ENCODE measurements at places on chromosomes 5 and 9.

GRCh38 chr9:17936365-17936764 is 357.5 kb downstream of the SH3GL2 start:
- no peak for DNase-seq

DNA sequence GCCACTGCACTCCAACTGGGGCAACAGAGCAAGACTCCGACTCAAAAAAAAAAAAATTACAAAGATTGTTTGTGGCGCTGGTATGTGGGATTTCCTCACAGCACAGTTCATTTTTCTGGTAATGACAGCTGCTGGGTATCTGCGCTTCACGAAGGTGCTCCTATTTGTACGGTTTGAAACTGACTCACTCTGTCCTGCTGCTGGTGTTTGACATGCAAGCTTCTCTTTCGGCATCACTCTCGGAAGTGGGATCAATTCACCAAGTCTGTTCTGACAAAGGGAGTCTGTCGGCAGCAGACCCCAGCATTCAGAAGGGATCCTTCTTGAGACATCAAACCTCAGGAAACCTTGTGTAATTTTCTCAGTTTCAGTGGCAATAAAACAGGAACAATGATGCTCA is 26.3 kb downstream of the MAML1 start:
- no peak for DNase-seq

GRCh38 chr9:37424204-37424685 is 1.7 kb downstream of the GRHPR start:
- DNase-seq: no peak

DNA sequence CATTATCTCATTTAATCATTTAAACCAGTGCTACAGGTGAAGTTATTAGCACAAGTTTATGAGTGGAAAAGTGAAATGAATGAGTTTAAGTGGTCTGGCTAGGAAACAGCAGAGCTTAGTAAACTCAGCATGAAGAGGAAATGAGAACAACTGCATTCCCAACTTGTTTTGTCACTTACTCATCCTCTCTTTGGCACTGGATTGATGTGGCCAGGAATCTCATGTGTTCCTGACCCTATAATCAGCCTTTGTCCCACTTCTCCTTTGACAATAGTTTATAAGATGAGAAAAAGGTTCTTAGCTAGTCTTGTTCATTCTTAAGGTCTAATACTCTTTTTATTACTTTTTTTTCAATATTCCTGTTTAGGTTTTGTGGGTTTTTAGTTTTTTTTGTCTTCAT is 559.2 kb upstream of the TLE4 start:
- DNase-seq: no peak

DNA sequence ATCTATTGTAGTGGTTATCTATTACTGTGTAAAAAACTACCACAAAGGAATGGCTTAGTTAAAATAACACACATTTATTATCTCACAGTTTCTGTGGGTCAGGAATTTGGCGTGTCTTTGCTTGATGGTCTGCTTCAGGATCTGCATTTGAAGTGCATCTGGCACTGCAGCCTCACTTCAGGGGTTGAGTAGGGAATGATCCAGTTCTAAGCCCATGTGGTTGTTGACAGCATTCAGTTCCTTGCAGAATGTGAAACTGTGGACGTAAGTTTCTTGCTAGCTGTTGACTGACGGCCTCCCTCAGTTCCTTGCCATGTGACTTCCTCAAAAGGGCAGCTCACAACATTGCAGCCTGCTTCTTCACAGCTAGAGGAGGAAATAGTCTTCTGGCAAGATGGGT is 2.1 kb upstream of the OGN start:
- peak; percentile 13 for DNase-seq

DNA sequence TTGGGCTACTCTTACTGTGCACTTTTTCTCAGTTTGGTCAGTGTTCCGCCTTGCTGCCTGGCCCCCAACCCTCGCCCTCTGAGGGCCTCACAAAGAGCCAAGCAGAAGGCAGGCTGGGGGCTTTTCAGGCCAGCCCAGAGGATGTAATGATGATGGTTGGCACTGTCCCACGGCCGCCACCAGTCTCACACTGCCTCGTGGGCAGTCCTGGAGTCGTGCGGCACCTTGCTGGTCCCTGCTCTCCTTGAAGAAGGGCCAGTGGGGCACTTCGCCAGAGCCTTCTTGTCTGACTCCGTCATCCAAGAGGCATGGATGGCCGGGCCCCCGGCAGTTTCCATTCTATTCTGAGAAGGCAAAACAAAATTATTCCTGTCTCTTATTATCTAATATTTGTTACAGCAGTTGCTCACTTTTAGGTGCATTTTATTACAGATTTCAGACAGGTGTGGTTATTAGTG is 21.0 kb downstream of the TENT4A start:
- DNase-seq: no peak

DNA sequence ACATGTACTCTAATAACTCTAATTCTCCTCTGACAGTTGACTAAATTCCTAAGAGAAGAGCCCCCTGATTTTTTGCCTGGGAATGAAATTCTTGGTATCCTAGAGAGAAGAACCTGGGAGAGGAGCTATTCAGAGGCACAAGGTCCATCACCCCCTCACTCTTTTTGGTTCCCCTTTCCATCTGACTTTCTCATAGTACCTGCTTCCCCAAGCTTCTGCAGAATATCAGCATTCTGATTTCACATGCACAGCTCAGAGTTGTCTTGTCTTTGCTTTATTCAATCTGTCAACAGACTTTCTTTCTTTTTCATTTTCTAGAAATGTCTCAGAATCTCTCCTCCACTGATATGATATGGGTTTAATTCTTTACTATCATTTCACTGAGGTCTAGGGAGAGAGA is 141.5 kb upstream of the FBXL17 start:
- no peak for DNase-seq

GRCh38 chr9:84597131-84597530 is 72.4 kb upstream of the NTRK2 start:
- no peak for DNase-seq

GRCh38 chr5:59593439-59594007 is 300.0 kb downstream of the PDE4D start:
- DNase-seq: no peak

- DNase-seq: no peak
Observed at GRCh38 chr9:129402371-129402739, 218.5 kb downstream of the C9orf50 start.

- no peak for DNase-seq
Observed at GRCh38 chr9:88816141-88816540, 175.1 kb upstream of the S1PR3 start.

GRCh38 chr5:180829726-180830125 is 27.1 kb upstream of the MGAT1 start:
- DNase-seq: no peak

- DNase-seq: peak; percentile 20
Observed at GRCh38 chr5:180027459-180028089, 44.0 kb downstream of the RNF130 start.

DNA sequence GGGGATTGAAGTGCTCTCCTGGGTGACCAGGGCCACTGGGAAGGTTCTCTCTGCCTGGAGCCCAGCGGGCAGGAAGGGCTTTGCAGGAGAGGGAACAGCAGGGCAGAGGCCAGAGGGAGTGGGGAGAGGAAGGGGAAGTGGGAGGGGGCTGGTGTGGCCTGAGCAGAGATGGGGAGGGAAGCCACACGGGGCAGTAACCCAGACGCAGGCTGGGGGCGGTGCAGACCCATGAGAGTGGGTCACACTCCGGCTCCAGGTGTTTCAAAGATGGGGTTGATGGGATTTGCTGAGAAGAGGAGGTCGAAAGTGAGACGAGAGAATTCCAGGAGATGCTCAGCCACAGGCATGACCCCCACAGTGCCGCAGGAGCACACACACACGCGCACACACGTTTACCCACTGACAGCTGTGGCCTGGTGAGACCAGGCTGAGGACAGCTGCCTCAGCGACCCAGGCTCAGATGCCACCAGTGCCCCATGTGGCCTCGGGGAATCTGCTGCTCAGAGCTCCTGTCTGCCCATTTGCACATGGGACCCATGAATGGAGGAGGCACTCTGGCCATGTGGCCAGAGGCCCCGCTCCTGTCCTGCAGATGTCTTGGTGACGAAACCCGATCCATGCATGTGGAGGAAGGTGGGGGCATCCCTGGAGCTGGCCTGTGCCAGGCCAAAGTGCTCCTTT is 32.7 kb upstream of the FCN2 start:
- no peak for DNase-seq
